ENCODE measurements at places on chromosomes 7 and 10.

DNA sequence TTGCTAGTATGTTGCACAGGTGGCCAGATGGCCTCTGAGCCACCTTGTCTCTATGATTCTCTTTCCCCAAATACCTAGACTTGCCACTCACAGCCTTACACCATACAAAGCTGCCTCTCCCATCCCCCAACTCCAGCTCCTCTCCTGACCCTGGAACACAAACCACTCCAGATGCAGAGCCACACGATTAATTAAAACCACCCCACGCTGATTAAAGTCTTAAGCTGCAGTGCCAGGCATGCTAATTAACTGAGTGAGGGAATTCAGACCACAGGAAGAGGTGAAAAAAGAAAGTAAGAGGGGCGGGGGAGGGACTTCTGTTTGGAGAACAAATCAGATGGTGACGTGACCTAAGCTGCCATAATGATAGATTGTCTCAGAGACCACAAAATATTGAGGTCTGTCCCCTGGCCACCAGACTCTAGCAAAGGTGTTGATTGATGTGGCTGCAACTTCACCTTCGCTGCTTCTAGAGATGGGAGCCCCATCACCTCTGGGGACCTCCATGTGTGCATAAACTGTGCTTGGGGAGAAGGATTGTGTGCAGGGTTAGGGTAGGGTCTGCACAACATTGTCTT, 331.3 kb downstream of the PLXNA4 start:
- no peak for DNase-seq

DNA sequence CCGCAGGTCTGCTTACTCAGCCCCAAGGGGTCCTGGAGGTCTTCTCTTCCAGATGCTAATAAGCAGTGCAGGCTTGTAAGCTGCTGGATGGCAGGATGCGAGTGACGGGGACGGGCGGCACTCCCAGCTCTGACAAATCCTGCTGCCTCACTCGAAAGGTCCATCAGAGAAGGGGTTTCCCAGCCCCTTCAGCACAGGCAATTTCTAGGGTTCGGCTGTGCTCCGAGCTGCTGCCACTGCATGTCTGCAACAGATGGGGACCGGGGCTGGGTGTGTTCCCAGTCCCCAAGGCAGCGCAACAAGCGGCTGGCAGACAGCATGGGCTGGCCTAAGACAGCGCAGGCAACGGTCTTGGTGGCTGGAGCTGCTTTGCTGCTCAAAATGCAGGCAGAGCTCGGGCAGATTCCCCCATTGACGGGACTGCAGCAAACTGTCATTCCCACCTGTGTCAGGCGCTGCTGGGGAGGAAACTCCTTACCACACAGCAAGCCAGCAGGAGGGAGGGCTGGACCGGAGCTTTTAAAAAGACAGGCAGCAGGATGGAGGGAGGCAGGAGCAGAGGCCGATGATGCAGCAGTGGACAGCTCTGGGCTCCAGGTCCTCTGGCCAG, 62.4 kb downstream of the PRKAG2 start:
- DNase-seq, result no peak

GRCh38 chr10:70188768-70189167, 18.5 kb upstream of the SAR1A start:
- DNase-seq, result no peak

GRCh38 chr10:122515588-122516231, 44.8 kb upstream of the DMBT1 start:
- peak; percentile 16 for DNase-seq

DNA sequence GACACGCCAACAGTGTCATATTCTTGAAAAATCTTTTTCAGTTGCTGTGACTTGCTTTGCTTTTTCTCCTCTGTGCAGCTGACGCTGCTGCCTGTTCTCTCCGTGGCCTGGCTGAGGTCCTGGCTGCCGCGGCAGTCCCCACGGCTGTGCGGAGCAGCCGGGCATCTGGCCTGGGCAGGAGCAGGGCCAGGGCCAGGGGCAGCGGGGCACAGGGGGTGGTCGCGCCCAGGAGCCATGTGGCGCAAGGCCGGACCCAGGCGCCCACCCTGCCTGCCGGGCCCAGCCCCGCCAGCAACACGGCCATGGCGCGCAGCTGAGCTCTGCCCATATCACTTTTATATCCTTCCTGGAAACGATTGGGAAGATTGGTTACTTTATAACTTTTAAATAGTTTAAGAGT, 109.4 kb upstream of the ACBD5 start:
- no peak for DNase-seq

- no peak for DNase-seq
These were observed 172.9 kb downstream of the TMEM26 start for GRCh38 chr10:61280303-61280702.

DNA sequence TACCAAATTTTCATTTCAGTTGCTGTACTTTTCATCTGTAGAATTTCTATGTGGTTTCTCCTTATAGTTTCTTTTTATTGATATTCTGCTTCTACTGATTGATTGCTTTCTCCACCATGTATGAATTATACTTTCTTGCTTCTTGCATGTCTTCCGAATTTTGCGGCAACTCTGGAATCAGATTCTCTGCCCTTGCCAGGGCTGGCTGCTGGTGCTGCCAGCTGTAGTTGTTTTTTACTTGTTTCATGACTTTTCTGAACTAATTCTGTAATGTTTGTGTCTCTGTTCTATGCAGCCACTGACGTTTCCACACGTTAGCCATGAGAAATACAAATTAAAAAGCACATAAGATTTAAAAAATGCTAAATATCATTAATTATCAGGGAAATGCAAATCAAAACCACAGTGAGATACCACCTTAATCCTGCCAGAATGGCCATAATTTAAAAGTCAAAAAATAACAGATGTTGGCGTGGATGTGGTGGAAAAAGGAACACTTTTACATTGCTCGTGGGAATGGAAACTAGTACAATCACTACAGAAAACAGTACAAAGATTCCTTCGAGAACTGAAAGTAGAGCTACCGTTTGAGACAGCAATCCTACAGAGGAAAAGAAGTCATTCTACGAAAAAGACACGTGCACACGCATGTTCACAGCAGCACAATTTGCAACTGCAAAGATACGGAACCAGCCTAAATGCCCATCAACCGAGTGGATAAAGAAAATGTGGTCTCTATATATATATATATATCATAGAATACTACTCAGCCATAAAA, 51.5 kb downstream of the MAD1L1 start:
- DNase-seq, result no peak

GRCh38 chr10:1400101-1401070, 336.9 kb downstream of the ADARB2 start:
- no peak for DNase-seq

DNA sequence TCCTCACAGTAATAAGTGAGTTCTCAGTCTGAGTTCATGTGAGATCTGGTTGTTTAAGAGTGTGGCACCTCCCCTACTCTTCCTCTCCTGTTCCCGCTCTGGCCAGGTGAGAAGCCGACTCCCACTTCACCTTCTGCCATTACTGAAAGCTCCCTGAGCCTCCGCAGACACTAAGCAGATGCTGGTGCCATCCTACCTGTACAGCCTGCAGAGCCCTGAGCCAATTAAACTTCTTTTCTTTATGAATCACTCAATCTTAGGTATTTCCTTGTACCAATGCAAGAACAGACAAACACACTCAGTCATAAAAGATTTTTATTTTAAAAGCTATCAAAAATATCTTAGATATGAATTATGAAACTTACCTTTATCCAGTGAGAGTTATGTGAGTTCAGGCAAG, 39.5 kb upstream of the PFKP start:
- no peak for DNase-seq

Measured in stimulated activated CD4-positive, alpha-beta T cell treated with anti-CD3 and anti-CD28 coated beads, Interleukin-1b, Interleukin-23, amount 100 ng/mL, for 1 hour (primary cell).